ENCODE measurements at places on chromosomes 2 and 18. TPM values are rescaled to one million over a fixed set of nuclear protein-coding genes. Genes with fewer than 3 reads are reported as not detected.

DNA sequence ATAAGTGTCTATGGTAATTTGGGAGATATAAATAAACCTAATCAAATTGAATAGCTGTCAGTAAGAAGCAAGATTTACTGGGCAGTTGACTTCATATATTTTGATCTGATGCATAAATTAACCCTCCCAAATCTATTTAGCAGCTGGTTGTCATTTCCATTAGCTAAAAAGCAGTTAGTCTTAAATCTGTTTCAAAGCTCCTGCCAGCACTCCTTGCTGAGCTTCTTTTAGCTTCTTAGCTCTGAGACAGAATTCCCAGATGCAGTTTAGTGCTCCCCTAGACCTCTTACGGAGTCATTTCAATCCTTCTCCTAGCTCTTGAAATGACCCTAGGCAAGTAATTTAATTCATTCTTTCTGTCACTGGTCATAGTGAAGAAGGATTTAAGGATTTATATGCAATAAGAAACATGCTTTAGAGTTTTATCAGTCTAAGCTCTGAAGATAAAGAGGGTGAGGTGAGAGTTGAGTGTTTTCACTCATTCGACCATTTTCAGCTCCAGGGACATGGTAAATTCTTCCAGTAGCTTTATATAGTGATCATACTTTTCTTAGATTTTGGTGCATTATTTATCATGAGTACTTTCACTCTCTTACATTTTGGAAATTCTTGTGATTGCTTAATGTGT, 98.9 kb downstream of the PHLPP1 start:
- DNase-seq = no peak

DNA sequence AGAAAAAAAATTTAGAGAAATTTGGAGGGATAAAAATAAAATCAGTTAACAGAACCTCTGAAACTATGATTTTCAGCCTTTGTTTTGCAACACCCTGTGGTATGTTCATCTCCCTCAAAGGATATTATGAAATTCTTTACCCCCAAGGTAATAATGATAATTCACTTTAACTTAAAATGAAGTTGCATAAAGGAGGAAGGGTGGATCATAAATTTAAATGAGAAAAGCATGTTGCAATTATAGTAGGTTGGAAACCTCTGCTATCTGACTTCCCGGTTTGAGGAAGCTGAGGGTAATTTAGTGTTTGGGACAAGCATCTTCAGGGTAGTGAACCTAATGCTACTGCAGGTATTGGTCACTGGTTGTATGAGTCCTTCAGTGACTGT, 102.9 kb downstream of the BABAM2 start:
- DNase-seq = no peak

DNA sequence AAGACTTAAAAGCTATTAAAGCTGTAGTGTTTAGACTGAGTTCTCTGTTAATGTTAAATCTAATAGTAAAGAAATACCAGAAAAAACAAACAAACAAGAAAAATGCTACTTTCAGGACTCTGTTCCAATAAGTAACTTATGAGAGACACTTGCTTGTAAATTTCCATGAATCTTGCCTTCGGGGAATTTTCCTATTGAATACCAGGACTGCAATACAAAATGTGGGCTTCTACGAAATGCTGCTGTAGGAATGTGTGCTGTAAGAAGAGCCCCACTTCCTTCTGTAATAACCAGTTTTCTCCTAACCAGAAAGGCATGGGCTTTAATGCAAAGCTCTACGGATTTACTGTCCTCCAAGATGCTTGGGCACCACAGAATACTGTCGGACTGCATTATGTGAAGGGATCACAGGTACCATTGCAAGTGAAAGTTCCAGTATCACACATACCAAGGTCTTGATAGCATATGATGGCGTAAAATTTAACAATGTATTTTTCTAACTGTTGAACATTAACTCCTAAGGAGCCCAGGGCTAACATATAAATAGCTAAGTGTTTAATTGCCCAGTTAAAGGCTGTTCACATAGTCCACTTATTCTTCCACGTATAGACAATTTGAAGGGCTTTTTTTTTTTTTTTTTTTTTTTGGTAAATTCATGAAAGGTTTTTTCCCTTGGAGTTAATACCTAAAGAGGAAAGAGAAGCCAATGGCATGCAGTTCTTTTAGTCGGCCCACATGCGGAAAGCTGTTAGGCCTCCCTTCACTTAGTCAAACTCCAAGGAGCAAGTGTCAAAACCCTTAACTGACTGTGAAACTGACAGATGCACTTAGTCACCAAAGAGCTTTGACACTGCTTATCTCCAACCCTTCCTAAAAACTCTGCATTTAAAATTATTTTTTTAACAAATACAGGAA, 564.0 kb upstream of the POU3F3 start:
- DNase-seq = no peak

DNA sequence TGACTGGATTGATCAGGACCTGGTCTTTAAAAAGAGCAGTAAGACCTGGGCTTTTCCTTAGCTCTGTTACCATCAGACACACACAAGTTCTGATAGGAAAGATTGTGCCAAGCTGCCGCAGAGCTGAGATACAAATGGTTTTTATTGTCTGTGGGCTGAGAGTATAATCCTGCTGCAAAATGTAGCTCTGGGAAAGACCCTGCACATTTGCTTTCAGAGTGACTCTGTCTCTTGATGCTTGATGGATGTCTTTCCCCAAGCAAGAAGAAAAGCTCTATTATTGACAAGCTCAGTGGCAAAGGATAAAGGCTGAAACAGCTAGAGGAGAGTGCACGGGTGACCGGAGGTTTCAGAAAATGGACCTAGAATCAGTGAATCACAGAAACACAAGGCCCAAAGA, 95.3 kb upstream of the PARD3B start:
- no peak for DNase-seq

GRCh38 chr2:231182513-231182899, 15.9 kb upstream of the ARMC9 start:
- no peak for DNase-seq

DNA sequence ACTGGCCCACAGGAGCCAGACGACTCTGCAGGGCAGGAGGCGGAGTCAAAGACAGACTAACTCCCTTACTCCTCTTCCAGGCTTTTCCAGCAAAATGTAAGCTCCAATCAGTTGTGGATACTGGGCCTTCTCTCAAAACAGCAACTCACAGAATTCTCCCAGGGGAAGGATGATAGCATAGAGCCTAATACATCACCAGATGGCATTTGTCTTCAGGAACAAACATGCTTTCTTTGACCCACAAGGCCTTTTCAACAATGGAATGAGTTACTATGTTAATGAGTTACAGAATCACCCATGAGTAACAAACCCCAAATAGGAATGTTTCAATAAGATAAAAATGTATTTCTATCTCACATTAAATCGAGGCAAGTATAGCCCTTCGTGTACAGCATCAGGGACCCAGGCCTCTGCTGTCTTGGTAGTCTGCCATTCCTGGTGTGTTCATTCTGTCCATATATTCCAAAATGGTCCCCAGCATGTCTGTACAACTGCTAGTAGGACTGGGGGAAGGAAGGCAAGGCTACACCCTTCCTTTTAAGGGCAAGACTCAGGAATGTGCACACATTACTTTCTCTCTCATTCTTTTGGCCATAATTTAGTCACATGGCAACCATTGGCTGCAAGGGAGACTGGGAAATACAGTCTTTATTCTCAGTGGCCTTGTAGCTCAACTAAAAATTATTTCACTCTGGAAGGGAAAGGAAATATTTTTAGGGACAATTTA, 76.4 kb downstream of the BOD1L2 start:
- DNase-seq = no peak

DNA sequence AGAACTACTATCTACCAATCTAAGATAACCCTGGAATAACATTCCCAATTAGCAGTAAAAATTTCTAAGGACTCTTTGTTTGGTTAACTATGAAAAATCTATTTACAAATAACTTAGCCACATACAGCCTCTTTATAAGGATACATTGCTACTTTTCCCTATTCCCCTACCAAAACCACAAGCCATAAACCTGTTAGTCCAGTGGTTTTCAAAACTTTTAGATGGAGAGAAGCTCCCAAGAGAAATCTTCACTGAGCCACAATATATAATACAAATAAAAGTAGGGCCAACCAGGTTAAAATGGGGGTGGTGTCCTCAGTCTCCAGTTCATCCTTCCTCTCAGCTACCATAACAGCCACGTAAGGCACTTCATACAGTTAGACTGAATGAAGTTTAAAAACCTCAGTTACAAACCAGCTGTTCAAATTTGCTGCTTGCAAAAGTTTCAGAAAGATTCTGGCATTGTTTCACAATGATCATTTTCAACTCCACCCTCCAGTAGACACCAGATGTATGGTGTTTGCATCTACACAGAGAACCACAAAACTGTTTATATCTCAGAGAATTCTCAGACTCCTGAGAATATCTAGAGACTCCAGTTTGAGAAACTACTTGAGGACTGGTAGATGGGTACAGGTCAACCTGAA, 26.0 kb downstream of the SOS1 start:
- DNase-seq = no peak

DNA sequence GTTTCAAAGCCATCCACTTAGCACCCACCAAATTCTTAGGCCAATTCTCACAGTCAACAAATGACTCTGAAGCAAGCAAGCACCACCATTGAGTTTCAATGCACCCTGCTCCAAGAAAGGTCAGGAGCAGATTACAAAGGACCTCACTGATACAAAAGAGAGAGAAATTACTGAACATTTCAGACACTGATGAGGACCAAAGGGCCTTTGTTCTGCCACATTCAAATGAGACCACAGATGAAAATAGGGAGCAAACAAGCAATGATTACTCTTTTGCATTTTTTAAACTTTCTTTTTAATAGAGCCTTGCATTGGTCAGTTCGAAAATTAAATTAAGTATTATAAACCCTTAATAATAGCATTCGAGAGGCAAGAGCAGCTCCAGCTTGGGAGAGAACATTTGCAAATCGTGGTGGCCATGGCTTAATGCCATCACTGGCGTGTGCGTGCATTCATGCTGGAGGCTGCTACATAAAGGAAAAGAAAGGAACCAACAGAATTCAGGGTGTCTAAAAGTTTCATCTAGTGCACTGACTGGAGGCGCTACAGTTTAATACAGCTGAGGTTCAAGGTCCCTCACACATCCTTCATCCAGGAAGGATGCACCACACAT, 87.5 kb downstream of the KLF7 start:
- no peak for DNase-seq

DNA sequence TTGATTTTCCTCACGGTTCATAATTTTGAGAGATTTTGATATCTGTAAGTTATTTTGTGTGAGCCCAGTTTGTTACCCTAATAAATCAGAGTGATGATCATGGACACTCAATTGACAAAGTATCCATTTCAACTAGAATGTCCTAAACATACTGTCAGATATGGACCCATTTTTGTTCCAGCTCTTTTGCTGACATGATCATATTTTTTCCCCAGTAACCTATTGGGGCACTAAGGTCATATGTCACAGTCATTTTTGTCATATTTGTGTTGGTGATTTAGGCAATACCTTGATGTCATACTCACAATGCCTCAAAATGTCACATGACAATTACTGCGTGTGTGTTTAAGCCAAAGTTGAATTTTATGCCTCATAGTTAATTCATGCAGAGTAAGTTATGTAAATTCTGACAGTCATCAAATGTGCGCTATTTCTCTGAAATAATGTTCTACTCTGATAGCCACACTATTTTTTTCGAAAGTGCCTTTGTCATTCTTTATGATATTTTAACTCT, 218.7 kb downstream of the ARHGAP15 start:
- DNase-seq = no peak

DNA sequence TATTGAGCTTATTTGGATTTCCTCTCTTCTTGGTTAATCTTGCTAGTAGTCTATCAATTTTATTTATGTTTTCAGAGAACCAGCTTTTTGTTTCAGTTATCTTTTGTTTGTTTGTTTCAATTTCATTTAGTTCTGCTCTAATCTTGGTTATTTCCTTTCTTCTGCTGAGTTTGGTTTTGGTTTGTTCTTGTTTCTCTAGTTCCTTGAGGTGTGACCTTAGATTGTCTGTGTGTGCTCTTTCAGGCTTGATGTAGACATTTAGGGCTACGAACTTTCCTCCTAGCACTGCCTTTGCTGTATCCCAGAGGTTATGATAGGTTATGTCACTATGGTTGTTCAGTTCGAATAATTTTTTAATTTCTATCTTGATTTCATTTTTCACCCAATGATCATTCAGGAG, 141.6 kb downstream of the ZNF236 start:
- DNase-seq = no peak

GRCh38 chr2:65015731-65016130, 26.5 kb downstream of the SLC1A4 start:
- no peak for DNase-seq

- DNase-seq = no peak
Measured at GRCh38 chr2:165575044-165575615, 105.6 kb downstream of the CSRNP3 start.

DNA sequence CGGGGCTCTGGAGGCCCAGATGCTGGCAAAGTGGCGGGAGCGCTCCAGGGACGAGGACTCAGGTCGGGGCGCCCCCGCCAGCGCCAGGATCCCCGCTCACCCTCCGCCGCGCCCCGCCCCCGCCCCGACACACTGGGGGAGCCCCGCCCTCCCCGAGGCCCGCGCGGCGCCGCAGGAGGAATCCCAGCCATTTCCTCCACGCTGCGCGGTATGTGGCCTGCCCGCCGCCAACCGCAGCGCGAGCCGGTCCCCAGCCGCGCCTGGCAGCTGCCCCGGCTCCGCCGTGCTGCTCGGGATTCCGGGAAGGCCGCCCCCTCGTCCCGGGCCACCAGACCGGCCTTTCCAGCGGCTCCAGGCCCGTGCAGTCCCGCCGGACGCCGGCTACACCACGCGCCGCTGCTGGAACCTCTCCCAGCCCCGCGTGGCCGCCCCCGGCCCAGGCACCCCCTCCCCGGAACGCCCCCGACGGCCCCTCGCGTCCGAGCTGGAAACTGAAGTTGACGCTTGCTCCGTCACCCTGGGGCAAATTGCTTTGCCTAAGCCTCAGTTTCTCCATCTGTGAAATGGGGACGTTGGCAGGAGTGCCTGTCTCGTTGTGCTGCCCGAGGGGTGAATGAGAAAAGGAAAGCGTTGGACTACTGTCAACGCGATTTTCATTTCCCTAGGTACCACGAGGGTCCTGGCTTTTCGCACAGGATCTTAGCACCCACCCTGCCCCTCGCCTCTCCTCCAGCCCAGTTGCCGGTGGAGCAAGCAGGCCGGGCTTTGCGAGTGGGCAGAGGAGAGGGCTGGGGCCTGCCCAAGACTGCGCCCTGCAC, 53.6 kb downstream of the PKDCC start:
- peak; percentile 70 for DNase-seq

Gene M1AP
- total RNA-seq = not detected

Gene ZSWIM2
- total RNA-seq = not detected

Gene PAIP2B
- total RNA-seq = 32.9 TPM

Gene CYRIA
- total RNA-seq = 4.4 TPM

Gene NGEF
- total RNA-seq = 7.0 TPM

Gene GALR1
- under 0.01 TPM for total RNA-seq

Measured in body of pancreas (tissue), 4 donors.